Inflammatory macrophage treated with lipopolysaccharide for 4 hours (primary cell): ENCODE measurements at places on chromosomes 3 and 15.

GRCh38 chr15:28943146-28943545 is 57.4 kb downstream of the APBA2 start:
- DNase-seq: no peak

DNA sequence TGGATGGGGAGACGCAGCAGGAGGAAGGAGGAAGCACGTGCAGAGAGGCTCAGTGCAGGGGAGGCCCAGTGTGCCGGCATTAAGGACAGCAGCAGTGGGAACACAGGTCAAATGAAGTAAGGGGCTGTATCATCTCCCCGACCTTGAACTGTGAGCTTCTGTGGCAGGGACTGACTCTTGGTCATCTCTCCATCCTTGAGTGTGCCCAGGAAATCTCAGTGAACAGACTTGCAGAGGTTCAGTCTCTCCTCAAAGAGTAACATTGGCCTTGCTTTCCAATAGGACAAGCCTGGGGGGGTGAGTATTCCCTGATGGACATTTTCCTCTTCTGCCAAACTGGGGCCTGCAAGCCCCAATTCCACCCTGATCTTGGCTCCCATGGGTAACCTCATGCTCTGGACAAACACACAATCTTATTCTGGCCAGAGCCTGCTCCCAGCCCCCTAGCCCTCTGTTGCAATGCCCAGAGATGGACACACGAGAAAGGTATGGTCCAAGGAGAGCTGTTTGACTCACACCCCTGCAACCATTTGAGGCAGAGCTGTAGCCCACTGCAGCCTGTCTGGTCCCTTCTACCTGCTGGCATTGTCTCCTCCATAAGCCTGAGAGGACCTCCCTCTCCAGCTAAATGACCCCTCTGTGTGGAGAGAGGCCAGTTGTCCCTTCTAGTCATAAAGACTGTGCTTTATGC is 50.9 kb downstream of the TLE3 start:
- DNase-seq: no peak

DNA sequence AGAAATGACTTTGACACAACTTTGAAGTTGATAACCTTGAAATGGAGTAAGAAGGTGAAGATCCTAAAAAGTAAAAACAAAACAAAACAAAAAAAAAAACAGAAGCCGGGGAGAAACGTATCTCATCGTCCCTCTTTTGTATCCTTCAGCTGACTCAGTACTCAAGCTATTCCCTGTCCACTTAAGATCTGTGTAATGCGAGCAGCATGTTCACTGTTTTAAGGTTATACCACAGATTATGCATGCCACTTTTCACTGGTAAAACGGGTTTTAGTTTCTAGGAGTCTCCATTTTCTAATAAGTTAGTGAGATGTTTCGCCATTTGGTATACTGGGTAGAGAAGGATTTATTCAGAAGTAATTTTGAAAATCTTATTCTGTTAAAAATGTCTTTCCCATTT is 324.3 kb downstream of the FEZF2 start:
- no peak for DNase-seq

GRCh38 chr3:57729334-57730045 is 26.6 kb upstream of the SLMAP start:
- peak; percentile 25 for DNase-seq

GRCh38 chr3:146501752-146502151 is 32.4 kb upstream of the PLSCR2 start:
- no peak for DNase-seq

DNA sequence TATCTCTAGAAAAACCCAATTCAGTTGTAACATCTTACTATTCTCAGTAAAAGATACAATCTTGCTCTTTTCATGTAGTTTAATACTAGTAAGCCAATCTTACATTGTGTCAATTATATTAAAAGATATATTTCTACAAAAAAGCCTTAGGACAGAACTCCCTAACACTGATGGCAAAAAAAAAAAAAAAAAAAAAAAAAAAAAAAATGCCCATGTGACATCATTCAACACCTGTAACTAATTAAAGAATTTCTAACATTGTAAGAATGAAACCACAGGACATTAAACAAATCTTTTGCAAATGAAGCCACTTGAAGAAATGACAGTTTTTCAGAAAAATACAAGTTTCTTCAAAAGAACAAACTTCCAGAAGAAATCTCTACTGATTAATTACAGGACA is 119.8 kb downstream of the SUCLG2 start:
- DNase-seq: no peak

DNA sequence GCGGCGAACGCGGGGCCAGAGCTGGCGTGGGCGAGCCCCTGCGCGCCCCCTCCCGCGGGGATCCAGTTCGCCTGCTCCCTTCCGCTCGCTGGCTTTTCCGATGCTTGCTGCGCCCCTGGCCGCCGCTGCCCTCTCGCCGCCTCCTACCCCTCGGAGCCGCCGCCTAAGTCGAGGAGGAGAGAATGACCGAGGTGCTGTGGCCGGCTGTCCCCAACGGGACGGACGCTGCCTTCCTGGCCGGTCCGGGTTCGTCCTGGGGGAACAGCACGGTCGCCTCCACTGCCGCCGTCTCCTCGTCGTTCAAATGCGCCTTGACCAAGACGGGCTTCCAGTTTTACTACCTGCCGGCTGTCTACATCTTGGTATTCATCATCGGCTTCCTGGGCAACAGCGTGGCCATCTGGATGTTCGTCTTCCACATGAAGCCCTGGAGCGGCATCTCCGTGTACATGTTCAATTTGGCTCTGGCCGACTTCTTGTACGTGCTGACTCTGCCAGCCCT is 721 bp downstream of the P2RY1 start:
- DNase-seq: no peak

- DNase-seq: no peak
These were observed 963 bp downstream of the SHQ1 start for GRCh38 chr3:72847282-72847681.

- DNase-seq: peak; percentile 56
These were observed 18.6 kb downstream of the ZDHHC19 start for GRCh38 chr3:196192524-196193051.

GRCh38 chr3:119333773-119334509 is 39.8 kb downstream of the ARHGAP31 start:
- DNase-seq: no peak

DNA sequence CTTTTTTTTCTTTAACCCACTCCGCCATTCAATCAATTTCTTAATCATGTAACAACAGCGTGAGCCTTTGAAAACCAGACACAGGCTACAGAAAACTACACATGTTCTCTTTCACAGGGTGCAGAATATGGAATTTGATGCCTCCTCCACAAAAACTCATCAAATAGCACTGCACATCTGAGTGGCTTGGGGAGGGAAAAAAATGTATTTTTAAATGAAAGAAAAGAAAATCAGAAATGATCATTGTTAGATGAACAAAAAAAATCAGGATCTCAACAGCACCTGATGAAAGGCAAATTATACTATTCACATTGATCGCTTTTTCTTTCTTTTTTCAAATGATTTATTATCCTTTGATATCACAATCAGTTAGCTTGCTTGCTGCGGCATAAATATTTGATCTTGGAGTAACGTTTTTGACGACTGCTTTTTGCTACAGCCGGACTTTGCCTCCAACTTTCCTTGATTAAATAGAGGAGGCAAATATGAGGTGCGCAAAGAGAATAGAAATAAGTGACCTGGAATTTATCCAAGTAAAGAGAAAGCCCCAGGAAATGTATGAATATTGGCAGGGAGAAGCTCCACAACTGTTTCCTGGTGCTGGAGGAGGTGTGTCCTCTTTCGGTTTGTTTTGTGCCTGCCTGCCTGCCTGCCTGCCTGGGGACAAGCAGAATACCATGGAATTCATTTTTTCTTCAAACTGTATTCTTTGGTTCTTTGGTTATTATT is 63.1 kb downstream of the EDEM1 start:
- no peak for DNase-seq

DNA sequence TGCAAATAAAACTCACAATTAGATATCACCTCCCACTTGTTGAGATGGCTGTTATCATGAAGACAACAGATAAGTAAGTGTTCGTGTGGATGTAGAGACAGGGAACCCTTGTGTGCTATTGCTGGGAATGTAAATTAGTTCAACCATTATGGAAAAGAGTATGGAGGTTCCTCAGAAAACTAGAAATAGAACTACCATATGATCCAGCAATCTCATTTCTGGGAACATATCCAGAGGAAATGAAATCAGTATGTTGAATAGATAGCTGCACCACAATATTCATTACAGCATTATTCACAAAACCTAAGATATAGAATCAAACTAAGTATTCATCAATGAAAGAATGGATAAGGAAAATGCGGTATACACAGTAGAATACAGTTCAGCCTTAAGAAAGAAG is 418.7 kb upstream of the CNTN6 start:
- DNase-seq: no peak

- no peak for DNase-seq
These were observed 73.7 kb upstream of the PROK2 start for GRCh38 chr3:71858503-71859122.

- peak; percentile 98 for DNase-seq
These were observed at the start of gene TM2D3 for GRCh38 chr15:101652098-101652785. TSS of gene TM2D3 (minus strand) at chr15:101652381. CDS start at chr15:101652361, 20 bp downstream.

- DNase-seq: no peak
These were observed 493.9 kb upstream of the RASGRP1 start for GRCh38 chr15:39058351-39059131.

DNA sequence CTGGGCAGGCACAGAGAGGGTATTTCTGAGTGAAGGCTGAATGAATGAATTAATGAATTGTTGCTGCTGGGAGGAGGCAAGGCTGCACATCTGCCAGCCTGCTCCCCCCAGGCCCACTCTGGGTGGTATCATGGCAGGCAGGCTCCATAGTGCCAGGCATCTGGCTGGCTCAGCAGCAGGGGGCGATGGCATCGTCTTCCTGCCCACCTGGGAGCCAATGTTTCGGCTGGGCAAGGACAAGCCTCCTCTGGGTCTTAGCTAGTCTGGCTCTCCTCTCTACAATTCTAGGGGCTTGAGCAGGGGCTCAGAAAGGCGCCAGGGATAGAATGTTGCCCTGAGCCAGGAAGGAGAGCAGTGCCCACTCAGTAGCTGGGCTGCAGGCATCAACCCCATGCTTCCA is 1.7 kb upstream of the TLR9 start:
- DNase-seq: no peak

- peak; percentile 99 for DNase-seq
These were observed 255.5 kb downstream of the UACA start for GRCh38 chr15:70507772-70508371.

DNA sequence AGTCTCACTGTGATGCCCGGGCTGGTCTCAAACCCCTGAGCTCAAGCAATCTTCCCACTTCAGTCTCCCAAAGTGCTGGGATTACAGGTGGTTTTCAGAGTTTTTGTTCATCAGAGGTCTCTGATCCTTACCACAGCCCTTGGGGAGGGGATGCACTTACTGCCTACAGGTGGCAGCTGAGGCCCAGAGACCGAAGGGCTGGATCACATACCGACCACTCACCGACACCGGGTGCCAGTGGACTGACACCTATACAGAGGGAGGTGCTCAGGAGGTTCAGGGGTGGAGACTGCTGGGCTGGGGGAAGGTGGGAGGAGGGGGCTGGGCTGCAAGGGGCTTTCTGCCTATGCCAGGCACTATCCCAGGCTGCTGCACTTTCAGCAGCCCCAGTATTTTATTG is 19.5 kb downstream of the DUSP7 start:
- DNase-seq: no peak

GRCh38 chr3:144301863-144302262 is 330.2 kb downstream of the DIPK2A start:
- DNase-seq: no peak

DNA sequence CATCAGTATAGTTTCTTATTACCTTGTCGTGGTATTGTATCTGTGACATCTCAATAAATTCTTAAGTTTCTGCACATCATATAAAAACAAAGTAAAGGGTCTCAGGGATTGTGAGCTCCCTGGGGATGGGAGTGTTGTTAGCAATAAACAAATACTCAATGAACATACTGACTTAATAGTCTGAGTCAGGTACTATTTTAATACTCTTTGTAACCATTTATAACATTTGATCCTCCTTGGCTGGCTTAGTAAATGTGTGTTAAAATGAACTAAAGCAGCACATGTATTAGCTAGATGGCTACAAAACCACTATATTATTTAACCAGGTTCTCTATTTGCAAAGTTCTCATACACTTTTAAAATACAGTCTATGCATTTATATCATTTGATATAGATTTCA is 1.8 kb downstream of the ICE2 start:
- DNase-seq: no peak

DNA sequence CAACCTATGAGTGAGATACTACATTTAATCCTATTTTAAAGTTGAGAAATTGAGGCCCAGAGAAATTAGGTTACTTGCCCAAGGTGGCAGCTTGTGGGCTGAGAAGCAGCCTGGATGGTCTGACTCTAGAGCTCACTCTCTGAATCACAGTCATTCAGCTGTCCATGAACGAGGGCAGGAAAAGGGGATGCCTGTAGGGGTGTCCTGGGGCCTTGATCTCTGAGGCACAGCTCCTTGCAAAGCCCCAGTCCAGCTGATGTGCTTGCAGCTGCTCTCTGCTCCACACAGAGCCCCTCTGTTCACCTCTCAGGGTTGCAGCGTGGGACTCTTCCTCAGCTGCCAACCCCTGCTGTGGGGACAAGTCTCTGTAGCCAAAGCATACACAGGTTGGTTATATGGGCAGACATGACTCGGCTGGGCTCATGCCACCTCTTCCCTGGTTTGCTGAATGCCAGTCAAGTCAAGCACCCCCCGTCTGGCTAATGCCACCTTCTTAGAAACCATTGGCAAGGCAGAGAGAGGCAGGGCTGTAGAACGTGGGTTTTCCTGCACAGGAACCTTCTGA is 56.8 kb downstream of the GASK1A start:
- DNase-seq: no peak

GRCh38 chr3:14343338-14344112 is 58.9 kb upstream of the SLC6A6 start:
- DNase-seq: no peak
